ENCODE measurements at places on chromosomes 6 and 20. TPM values are rescaled to one million over a fixed set of nuclear protein-coding genes. Genes with fewer than 3 reads are reported as not detected.
A peak's percentile ranks its signal among the peaks of the same experiment; 100 is the strongest.

GRCh38 chr20:59812286-59813125 lies 120.9 kb downstream of the SYCP2 start:
- DNase-seq, result peak; percentile 58

GRCh38 chr6:101640131-101640530 lies 246.6 kb downstream of the GRIK2 start:
- DNase-seq, result no peak

- DNase-seq, result no peak
Observed at GRCh38 chr6:158715330-158716311, 65.8 kb downstream of the SYTL3 start.

Gene CRISP2
- total RNA-seq, result not detected

Gene DDO
- not detected for total RNA-seq

DNA sequence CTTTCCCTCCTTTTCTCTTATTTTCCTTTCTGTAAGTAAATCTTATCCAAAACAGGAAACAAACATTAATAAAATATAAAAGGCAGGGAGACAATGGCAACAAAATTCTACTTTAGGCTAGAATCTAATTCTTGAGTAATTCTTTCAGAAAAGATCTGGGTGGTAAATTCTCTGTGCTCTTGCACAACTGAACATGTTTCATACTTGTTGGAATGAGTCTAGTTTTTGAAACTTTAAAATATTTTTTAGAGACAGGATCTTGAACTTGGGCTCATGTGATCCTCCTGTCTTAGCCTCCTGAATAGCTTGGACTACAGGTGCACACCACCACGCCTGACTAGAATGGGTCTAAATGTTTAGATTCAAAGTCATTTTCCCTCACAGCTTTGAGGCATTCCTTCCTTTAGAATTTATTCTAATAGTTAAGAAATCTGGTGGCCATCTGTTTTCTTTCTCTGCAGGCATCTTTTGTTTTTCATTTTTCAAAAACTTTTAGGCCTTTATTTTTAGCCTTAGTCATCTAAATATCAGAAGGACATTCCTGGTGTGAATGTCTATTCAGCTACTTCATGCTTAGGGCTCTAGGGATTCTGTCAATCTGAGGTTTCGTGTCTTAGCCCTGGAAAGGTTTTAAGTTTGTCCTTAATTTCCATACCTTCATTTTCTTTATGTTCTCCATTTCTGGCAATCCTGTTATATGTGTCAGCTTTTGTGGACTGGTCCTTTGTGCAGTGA lies 76.5 kb downstream of the CDKAL1 start:
- no peak for DNase-seq
